ENCODE measurements at places on chromosomes 5 and 9.

GRCh38 chr9:99752417-99753109, 69.1 kb upstream of the NR4A3 start:
- no peak for DNase-seq

DNA sequence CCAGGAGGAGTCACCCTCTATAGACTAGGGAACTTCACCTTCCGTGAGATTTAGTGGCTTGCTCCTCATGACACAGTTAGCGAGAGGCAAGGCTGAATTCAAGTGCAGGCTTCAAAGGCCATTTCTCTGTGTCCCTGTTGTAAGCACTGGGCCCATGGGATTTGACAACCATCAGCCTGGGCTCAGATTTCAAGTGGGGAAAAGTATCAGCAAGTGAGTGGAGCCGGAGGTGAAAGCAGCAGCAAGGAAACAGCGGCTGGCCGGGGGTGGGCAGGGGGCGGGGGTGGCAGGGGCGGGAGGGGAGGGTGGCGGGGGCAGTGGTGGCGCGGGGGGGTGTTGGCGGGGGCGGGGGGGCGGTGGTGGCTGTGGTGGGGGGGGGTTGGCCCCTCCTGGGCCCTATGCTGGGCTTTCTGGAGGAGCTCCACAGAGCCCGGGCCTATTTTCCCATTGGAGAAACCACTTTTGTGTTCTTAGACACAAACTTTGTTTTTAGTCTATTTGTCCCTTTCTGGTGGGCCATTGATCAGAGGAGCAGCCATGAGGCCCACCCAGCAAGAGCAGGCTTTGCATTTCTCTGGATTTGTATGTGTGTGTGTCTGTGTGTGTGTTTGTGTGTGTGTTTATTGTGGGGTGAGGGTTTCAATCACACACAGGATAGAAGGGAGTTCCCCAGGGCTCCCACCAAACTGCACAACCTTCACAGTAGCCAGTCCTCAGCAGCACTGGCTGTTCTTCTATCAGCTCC, 165.4 kb upstream of the RAI14 start:
- DNase-seq, result peak; percentile 62

DNA sequence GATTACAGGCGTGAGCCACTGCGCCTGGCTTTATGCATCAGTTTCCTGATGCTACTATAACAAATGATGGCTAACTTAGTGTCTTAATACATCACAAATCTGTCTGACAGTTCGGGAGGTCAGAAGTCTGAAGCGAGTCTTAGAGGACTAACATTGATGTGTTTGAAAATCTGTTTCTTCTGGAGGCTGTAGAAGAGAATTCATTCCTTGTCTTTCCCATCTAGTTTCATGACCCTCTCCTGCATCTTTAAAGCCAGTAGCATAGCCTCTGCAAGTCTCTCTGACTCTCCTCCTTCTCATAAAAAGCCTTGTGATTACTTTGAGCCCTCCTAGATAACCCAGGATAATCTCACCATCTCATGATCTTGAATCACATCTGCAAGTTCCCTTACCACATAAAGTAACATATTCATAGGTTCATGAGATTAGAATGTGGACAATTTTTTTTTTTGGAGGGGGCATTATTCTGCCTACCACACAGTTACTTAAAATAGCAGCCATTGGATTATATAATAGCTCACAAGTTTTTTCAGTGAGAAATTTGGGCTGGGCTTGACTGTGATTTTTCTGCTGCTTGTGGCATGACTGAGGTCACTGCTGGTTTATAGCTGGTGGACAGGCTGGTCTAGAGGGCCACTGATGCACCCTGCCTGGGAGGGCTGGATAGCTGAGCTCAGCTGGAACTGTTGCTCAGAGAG, 134.8 kb downstream of the FBXL7 start:
- DNase-seq, result no peak

DNA sequence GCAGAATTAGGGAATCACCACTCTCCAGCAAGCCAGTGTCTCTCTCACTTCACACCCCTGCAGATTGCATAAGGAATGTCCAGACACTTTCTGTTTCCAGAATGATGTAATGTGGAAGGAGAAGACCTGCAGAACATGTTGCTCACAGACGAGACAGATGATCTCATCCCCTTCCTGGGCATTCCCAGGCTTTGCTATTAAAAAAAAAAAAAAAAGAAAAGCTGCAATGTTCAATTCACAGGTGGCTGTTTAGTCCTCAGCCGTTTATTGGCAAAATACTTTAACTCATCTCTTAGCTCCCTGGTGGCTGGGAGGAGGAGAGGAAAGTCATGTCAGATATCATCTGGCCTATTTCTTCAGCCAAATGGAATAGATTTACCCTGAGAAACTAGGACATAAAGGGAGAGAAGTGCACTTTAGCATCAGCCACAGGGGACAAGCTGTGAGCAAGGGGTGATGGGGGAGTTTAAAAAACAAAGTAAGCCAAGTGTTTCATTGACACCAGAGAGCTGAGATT, 95.9 kb upstream of the TNC start:
- no peak for DNase-seq

DNA sequence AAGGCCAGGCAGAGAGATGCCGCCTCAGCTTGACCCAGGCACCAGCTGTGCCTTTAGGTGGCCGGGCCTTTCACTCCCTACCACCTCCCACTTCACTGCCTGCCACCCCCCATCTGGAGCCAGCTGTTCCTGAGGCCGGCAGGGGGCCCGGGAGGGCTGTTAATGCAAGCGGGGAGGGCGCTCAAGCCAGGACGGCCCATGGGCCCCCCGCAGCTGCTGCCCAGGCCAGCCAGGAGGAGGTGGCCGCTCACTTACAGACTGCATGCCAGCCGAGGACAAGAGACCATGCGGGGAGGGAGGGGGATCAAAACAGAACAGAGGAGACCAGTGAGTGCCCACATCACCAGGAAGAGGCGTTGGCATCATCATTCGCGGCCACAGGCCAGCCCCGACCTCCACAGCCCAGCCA, 4.5 kb downstream of the ABCA2 start:
- DNase-seq, result no peak

DNA sequence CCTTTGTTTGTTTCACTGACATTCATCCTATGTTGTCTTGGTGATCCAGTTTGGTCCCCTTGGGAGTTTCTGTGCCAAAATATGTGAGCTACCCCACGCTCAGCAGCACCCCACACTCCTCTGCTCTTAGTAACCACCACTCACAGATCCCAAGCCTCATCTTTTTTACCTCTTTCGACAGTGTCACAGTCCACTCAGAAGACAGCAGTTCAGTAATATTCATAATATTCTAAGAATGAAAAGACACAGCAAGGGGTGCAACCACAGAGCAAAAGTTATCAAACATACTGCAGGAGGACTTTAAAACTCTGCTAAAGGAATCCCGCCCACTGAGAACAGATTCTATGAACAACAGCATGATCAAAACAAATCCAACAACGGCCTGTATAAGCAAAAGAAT, 28.2 kb downstream of the RNF130 start:
- no peak for DNase-seq

DNA sequence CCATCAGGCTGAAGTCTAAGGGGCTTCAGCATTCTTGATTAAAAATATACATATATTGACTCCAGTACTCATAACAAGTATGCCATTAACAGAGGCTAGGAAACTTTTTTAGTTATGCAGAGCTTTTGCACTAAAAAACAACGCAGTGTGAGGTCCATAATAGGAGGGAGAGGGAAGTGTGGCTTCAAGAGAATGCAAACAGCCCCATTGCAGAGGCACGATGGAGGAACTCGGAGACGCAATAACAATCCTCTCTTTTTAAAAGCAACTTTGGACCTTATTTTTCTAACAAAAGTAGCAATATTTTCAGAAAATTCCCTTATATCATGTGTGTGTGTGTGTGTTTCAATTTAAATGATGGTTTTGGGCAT, 150.0 kb upstream of the PTCH1 start:
- no peak for DNase-seq

DNA sequence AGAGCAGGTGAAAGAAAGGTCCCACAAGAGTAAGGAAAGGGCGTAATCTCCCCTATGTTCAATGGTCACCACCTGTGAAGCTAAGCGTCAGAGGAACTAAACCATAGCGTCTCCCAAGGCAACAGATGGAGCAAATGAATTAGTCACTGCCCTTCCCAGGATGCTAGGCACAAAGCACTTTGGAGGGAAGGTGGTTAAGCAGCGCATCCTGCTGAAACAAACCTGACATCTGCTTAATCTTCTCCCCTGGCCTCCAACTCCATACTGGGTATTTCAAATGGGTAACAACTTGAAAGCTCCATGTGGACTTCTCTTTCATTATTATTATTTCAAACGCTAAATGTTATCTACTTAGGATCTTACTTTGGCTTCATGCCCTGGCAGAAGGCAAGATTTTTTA, 227.3 kb downstream of the MLLT3 start:
- no peak for DNase-seq

GRCh38 chr5:153831973-153832372, 206.7 kb downstream of the FAM114A2 start:
- no peak for DNase-seq

GRCh38 chr9:75960551-75960950, 70.1 kb downstream of the PCSK5 start:
- DNase-seq, result peak; percentile 39

- no peak for DNase-seq
Observed at GRCh38 chr5:57932761-57933160, 450.1 kb upstream of the ACTBL2 start.

GRCh38 chr5:15943487-15943886, 236.1 kb downstream of the MARCHF11 start:
- no peak for DNase-seq
